ENCODE measurements at places on chromosomes 12 and 14. TPM values are rescaled to one million over a fixed set of nuclear protein-coding genes. Genes with fewer than 3 reads are reported as not detected.

- peak; percentile 26 for DNase-seq
Measured at GRCh38 chr12:24133384-24133783, 183.9 kb upstream of the SOX5 start.

The ATXN3 gene
- total RNA-seq, result 18.9 TPM

- no peak for DNase-seq
Measured at GRCh38 chr12:120833849-120834248, 70.3 kb downstream of the SPPL3 start.

DNA sequence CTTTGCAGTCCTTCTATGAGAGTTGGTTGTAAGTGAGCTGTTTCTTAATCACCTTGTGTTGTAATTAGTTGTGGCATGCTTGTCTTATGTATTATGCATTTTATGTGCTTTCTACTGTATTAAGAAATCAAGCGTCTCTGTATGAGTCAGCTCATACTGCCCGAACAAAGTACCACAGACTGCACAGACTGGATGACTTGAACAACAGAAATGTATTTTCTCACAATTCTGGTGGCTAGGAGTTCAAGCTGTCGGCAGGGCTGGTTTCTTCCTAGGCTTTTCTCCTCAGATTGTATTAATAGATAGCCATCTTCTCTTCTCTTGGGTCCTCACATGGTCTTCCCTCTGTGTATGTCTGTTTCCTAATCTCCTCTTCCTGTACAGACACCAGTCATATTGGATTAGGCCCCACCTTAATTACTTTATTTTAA is 77.7 kb downstream of the FLRT2 start:
- no peak for DNase-seq

The OLR1 gene
- not detected for total RNA-seq

The TDRD9 gene
- not detected for total RNA-seq

The PTMS gene
- total RNA-seq, result 237 TPM

All from H7 (cell line).